Daoy (cell line): ENCODE measurements at places on chromosomes 16 and 17. TPM values are rescaled to one million over a fixed set of nuclear protein-coding genes. Genes with fewer than 3 reads are reported as not detected.

DNA sequence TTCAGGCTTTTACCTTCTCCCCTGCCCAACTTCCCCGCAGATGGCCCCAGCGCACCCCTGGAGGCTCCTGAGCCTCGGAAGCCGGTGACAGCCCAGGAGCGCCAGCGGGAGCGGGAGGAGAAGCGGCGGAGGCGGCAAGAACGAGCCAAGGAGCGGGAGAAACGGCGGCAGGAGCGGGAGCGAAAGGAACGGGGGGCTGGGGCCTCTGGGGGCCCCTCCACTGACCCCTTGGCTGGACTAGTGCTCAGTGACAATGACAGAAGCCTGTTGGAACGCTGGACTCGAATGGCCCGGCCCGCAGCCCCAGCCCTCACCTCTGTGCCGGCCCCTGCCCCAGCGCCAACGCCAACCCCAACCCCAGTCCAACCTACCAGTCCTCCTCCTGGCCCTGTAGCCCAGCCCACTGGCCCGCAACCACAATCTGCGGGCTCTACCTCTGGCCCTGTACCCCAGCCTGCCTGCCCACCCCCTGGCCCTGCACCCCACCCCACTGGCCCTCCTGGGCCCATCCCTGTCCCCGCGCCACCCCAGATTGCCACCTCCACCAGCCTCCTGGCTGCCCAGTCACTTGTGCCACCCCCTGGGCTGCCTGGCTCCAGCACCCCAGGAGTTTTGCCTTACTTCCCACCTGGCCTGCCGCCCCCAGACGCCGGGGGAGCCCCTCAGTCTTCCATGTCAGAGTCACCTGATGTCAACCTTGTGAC is 3.6 kb downstream of the MAPK7 start:
- DNase-seq: no peak

GRCh38 chr17:41705271-41705991 is 6.7 kb upstream of the GAST start:
- peak; percentile 54 for DNase-seq

NLRP1 gene
- total RNA-seq: 38.9 and 41.6 TPM in 2 replicates

DNA sequence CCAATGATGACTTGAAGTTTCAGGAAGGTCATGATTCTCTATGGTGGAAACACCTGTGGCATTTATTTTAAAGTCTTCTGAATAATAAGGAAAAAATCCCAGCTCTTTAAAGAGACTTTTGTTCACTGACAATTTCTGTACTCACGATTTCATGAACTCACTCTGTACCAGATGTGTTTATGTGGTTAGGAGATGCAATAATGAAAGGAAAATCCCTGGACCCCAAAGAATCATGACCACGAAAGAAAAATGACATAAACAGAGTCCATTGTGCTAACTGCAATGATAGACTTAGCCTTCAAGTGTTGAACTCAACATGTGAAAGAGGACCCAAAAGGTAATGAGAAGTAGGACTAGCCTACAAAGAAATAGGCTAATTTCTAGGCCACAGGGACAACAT is 947.5 kb downstream of the CDH11 start:
- no peak for DNase-seq

GRCh38 chr17:12667299-12667958 is 1.7 kb downstream of the MYOCD start:
- peak; percentile 85 for DNase-seq

KRT33A gene
- total RNA-seq: not detected in 2 replicates

SLFN14 gene
- total RNA-seq: not detected in 2 replicates
